ENCODE measurements at places on chromosomes 13 and 19.
A peak's percentile ranks its signal among the peaks of the same experiment; 100 is the strongest.

DNA sequence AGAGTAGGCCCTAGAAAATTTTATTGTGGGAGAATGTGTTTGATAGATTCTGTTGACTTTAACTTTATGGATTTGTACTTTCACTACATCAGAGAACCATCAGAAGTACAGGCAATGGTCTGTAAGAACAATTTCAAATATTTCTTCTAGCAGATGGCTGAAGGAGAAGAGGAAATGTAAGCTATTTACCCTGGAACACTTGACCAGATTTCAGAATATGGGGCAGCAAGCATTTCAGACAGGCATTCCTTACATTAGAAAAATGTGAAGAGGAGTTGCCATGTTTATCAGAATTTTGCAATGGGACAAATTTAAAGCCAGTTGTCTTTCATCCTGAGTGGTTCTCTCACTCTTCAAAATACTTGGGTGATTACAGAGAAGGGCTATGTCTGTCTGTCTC lies 7.5 kb downstream of the FRY start:
- no peak for DNase-seq

DNA sequence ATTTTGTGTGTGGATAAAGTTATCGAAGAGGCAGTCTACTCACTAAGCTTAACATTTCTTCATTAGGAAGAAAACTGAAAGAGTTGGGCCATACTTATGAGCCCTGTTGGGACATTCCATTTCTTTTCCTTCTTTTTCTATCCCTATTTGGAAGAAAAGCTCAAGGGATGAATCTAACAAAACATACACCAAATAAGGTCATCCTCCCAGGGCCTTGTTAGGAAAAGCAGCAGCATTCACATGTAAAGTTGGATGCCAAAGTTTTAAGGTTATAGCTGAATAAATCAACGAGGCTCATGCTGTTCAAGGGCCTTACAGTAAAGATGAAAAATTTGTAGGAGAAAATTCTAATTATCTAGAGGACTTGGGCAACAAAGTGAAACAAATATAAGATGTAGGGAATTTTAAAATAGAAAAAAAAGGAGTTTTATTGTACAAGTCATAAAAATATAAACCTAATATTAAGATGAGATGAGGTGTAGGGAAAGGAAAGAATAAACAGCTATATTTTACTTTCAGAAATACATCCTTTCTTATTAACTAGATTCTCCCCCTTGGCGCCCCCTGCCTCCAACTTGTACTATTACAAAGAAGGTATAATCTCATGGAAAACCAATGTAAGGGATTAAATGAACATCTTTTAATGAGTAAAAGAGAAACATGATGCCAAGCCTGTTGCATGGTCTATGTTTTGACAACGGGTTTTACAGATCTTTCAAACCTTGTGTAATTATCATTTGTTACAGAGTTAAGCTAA lies 160.4 kb downstream of the PCDH20 start:
- DNase-seq = peak; percentile 55

DNA sequence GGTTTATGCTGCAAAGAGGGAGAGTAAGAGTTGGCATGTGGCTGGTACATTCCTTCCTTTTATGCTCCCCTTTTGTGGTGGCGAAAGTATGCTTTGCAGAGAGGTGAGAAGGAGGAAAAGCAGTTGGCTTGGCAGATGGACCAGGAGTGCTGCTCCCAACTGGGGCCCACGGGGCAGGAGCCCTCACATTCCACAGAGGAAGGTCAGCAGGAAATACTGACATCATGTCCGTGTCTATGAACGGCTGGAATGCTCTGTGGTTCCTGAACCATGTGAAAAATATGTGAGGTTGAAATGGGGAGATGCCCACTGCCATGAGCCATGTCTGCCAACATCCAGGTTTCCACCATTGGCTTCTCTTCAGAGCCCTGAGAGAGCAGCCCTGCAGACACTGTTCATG lies 33.3 kb upstream of the GAS6 start:
- DNase-seq = no peak

- no peak for DNase-seq
These were observed 102.7 kb downstream of the SIPA1L3 start for GRCh38 chr19:38009650-38010242.
